Activated T-helper 1 cell treated with anti-CD3 and anti-CD28 coated beads, Interleukin-12 subunit alpha, Interleukin-12 subunit beta, Interleukin-2, Interleukin-4 antibody, amounts not matched to agents 30 ng/mL and 10 ng/mL and 1 ng/mL, durations not matched to agents 14 hours and 24 hours and 36 hours (primary cell): ENCODE measurements at places on chromosomes 1 and 21.

GRCh38 chr1:56890229-56890628, 35.6 kb downstream of the C8A start:
- DNase-seq = no peak
- H3K36me3 ChIP-seq = no peaks in the 10 kb centered on the region
- H3K4me3 ChIP-seq = no peak overlapping the region
- H3K27ac ChIP-seq = no peak overlapping the region
- H3K4me1 ChIP-seq = no peaks in the 10 kb centered on the region

DNA sequence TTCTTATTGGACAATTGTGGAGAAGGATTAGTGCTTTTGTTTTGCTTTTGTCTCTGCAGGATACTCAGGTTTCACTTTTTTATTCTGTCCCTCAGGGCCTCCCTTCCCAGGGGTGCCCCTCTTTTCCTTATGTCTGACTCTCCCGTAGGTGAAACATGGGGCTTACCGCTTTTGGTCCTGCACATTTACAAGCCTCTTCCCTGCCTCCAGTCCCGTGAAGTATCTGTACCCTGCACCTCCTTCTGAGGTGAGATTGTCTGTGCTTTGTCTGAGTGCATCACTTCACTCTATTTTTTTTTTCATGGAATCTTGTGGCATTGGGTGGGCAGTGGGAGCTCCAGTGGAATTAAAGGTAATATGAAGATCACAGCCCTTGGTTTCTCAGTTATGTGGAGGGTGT, 758.1 kb upstream of the TPTE start:
- H3K27ac ChIP-seq = no peak overlapping the region
- no peaks in the 10 kb centered on the region for H3K27me3 ChIP-seq
- no peaks in the 10 kb centered on the region for H3K36me3 ChIP-seq

DNA sequence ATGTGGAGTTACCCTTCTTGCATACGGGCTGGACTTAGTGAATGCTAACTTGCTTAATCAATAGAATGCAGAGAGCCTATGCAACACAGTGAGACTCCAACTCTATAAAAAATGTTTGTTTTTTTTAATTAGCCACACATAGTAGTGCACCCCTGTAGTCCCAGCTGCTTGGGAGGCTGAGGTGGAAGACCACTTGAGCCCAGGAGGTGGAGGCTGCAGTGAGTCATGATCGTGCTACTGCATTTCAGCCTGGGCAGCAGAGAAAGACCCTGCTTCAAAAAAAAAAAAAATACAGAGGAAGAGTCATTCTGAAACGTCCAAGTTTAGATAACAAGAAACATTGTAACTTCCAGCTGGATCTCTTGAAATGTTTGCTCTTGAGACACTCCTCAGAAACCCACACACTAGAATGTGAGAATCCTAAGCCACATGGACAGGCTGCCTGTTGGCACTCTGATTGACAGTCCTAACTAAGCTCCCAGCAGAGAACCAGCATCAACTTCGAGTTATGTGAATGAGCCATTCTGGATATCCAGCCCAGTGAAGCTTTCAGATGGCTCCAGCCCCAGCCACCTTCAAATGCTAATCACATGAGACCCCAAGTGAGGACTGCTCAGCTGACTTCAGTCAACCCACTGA, 20.0 kb upstream of the CAP1 start:
- no peaks in the 10 kb centered on the region for H3K4me1 ChIP-seq
- peaks cover 2% of the 10 kb centered on the region for H3K36me3 ChIP-seq
- no peak overlapping the region for H3K27ac ChIP-seq
- H3K27me3 ChIP-seq = peaks cover 16% of the 10 kb centered on the region

DNA sequence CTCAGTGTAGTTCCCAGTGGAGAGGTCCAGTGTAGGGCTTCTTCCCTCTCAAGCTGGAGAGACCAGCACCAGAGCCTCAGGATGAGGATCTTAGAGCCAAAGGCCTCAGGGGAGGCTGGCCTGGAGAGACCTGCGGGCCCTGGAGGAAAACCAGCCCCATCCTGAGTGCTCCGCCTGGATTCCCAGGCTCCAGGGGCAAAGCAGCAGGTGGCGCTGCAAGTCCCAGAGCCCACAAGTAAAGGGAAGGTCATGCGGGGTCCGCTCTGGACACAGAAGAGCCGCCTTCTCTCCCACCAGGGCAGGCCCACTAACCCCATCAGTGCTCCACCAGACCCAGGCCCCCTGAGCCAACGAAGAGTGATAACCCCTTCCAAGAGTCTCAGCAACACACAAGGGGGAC, 22.7 kb downstream of the PGBD5 start:
- H3K4me3 ChIP-seq = no peak overlapping the region
- H3K4me1 ChIP-seq = no peaks in the 10 kb centered on the region
- no peaks in the 10 kb centered on the region for H3K36me3 ChIP-seq
- peaks cover 3% of the 10 kb centered on the region for H3K27me3 ChIP-seq
- H3K27ac ChIP-seq = no peak overlapping the region
- no peak for DNase-seq

DNA sequence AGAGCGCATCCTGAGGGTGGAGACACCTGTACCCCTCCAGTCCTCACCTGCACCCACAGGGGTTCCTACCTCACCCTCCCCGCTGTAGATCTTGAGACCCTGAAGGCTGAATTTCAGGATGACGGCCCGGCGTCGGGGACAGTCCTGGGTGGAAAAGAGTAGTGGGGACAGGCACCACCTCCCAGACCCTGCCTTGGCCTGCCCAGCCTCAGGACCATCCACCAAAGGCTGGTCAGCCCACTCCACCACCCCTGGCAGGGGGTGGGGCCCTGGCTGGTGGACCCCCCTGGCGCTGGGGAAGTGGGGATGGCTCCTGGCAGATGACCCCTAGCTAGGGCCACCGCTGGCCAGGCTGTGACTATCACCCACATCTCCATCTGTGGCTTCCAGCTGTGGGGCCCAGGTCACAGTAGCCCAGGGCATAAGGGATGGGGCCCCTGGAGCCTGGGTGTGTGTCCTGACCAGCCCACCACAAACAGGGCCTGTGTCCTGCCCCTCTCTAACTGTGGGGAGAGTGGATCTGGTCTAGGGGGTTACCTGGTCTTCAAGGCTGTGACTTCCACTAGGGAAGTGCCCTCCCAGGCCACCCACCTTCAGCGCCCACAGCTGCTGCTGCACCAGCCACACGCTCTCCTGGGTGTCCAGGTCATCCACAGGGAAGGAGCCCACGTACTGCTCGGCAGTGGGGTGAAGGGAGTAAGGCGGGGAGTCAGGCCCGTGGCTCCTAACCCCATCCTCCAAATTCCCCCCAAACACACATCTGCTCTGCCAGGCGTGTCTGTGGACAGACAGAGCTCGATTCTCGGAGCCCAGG, 5.4 kb downstream of the SH2D5 start:
- no peak overlapping the region for H3K27ac ChIP-seq
- no peaks in the 10 kb centered on the region for H3K36me3 ChIP-seq
- no peak overlapping the region for H3K4me3 ChIP-seq
- H3K4me1 ChIP-seq = peaks cover 5% of the 10 kb centered on the region
- no peak for DNase-seq

DNA sequence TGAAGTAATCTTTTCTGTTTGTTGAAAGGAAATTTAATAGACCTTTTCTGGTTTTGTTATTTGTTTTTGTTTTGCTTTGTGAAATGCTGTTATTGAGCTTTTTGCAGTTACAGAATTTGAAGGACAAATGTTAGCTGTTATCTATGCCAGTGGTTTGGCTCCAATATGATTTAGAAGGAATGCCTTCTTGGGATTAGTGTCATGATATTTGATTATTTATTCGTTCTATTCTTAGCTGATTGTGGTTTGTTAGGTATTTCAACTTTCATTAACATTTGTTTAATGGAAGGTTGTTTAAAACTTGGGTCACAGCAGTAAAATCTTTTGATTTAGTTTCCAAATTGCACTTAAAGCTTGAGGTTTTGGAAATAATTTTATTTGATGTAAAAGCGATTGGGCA, 33.5 kb downstream of the ADGRL2 start:
- no peak for DNase-seq
- no peaks in the 10 kb centered on the region for H3K4me1 ChIP-seq
- no peaks in the 10 kb centered on the region for H3K36me3 ChIP-seq
- H3K4me3 ChIP-seq = no peak overlapping the region
- no peaks in the 10 kb centered on the region for H3K27me3 ChIP-seq

DNA sequence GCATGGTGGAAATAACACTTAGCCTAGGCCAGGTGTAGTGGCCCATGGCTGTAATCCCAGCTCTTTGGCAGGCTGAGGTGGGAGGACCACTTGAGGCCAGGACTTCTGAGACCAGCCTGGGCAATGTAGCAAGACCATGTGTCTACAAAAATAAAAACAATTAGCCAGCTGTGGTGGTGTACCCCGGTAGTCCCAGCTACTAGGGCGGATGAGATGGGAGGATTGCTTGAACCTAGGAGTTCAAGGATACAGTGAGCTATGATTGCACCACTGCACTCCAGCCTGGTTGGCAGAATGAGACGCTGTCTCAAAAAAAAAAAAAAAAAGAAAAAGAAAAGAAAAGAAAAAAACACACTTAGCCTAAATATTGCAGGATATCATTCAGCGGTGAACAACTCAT, 20.9 kb downstream of the AK4 start:
- H3K27me3 ChIP-seq = no peaks in the 10 kb centered on the region
- no peak overlapping the region for H3K4me3 ChIP-seq
- peaks cover 22% of the 10 kb centered on the region for H3K36me3 ChIP-seq

DNA sequence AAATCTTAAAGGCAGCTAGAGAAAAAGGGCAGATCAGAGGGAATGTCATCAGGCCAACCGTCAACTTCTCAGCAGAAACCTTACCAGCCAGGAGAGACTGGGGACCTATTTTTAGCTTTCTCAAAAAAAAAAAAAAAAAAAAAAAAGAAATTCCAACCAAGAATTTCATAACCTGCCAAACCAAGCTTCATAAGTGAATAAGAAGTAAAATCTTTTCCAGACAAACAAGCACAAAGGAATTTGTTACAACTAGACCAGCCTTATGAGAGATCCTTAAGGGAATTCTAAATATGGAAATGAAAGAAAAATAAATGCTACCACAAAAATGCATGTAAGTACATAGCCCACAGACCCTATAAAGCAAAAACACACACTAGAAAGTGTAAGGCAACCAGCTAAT, 267.7 kb downstream of the AKT3 start:
- peaks cover 25% of the 10 kb centered on the region for H3K36me3 ChIP-seq
- no peaks in the 10 kb centered on the region for H3K27me3 ChIP-seq
- no peaks in the 10 kb centered on the region for H3K4me1 ChIP-seq
- no peak overlapping the region for H3K27ac ChIP-seq
- no peak for DNase-seq
- no peak overlapping the region for H3K4me3 ChIP-seq
